ENCODE measurements at places on chromosomes 12 and 14.

- DNase-seq, result no peak
Observed at GRCh38 chr12:96495841-96496545, 6.6 kb downstream of the CFAP54 start.

GRCh38 chr12:25052914-25053211 is 104.0 kb upstream of the BCAT1 start:
- no peak for DNase-seq

- DNase-seq, result no peak
Observed at GRCh38 chr12:107406932-107407331, 278.7 kb upstream of the PWP1 start.

DNA sequence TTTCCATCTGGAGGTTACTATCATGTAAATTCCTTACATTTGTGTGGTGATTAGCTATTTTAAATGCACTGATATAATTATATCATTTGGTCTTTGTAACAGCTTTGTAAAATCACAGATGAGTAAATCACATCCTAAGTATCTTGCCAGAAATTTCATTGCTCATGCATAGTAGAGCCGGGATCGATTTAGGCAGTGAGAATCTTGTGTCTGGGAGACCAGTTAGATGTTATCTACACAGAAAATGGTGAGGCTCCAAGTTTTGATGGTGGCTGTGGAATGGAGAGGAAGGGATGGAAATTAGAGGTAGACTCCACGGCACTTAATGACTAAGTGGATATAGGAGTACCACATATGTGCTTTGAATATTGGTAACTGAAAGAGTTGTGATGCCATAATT is 156.3 kb downstream of the MSRB3 start:
- DNase-seq, result no peak

GRCh38 chr14:84375235-84375634 is 1154.7 kb upstream of the FLRT2 start:
- no peak for DNase-seq

- DNase-seq, result no peak
Observed at GRCh38 chr12:127690161-127690560, 576.8 kb upstream of the TMEM132C start.
